Germinal center (tissue), 1 donor: ENCODE measurements at places on chromosomes 6 and 20.

DNA sequence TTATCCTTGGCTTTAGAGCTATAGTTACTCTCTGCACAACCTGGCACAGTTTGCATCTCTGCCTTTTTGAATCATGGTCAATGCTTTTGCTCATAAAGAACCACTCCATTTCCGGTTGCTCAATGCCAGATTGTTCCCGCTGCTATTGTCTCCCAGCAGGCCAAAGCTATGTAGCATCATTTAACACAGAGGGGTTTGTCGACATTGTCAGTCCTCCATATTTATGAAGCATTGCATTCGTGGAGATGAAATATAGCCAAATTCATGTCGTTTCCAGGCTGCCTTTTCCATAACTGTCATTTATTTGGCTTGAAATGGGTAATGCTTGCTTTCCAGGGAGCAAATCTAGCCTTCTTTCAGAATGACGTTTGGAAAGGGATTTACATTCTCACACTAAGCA is 598.8 kb downstream of the EPHA7 start:
- DNase-seq = no peak

GRCh38 chr20:50427719-50428083 is 82.5 kb upstream of the PTPN1 start:
- no peak for DNase-seq

GRCh38 chr6:139129284-139129683 is 5.6 kb upstream of the HECA start:
- no peak for DNase-seq

GRCh38 chr20:16273812-16274555 is 299.3 kb downstream of the KIF16B start:
- no peak for DNase-seq

- no peak for DNase-seq
Measured at GRCh38 chr6:140388192-140388802, 1013.8 kb upstream of the CITED2 start.

DNA sequence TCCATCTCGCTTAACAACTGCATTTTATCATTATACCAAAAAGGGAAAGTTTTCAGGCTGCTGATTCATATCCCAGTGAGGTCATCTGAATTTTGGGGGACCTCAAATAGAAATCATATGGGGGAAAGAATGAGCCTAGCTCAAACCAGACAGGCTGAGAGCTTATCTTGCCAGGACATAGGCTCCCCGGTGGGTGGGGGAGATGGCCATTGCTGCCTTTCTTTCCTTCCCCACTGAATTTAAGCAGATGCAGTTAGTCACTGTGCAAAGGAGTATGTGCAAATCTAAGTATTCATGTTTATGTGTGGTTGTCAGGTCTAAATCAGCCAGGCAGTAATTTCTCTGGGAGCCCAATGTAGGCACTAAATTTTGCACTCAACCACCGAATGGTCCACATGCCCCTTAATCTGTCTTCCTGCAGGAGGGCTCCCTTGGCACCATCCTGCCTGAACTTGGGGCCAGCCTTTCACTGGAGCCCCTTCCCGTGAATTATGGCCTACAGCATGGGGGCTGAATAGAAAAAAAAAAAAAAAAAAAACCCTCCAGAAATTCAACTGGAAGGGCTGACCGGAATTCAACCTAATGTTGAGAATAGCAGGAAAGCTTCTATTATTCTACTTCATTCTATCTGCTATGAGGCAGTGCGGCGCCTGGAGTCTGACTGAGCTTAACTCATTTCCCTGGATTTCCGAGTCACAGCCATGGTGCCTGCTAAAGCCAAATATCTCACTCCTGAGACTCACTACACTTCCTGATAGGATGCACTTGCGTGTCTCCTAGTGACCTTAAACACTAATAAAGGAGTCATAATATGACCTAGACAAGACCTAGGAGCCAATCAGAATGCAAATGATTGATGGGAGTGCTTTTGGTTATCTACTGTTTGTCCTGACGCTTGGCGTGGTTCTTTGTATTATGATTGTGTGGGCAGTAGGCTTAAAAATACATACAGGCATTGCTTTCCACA is 161.5 kb upstream of the HEY2 start:
- DNase-seq = no peak

- peak; percentile 36 for DNase-seq
Measured at GRCh38 chr6:6315660-6316059, 4.8 kb downstream of the F13A1 start.

- no peak for DNase-seq
Measured at GRCh38 chr20:52166150-52166549, 25.4 kb downstream of the ZFP64 start.

- DNase-seq = no peak
Measured at GRCh38 chr6:168365422-168366165, 46.0 kb upstream of the DACT2 start.

DNA sequence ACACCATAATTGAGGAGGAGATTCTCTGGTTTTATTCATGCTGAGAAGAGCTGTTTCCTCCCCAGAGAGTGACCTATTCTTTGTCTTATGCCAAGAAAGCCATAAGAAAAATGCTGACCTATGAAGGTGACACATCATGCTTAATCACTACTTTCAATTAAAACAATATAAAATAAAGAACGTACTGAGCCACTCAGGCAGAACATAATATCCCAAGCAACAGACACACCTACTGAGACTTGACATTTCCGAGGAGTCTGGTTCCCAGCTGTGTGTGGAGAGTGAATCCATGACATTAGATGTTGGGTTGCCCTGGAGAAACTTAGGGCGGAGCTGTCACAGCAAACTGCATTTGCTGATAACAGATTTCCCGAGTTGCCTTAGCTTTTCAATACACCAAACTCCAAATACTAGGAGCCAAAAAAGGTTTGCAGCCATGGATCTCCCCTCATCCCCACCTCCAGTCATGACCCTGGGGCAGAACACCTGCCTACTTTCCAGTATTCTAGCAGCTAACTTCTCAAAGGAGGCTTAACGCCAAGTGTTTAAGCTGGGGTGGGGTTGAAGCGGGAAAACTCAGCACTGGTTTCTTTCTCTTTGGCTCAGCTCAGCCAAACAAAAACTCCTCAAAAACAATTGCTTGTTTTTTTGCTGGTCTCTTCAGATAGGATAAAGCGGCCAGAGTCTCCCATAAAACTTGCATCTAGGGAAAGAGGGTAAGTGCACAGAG is 92.2 kb downstream of the BACH2 start:
- DNase-seq = no peak
